ENCODE measurements at places on chromosomes 12 and 14.

GRCh38 chr14:70755655-70756054 is 53.7 kb downstream of the MAP3K9 start:
- no peak for DNase-seq

GRCh38 chr14:60328583-60328982 is 79.6 kb downstream of the PPM1A start:
- no peak for DNase-seq

DNA sequence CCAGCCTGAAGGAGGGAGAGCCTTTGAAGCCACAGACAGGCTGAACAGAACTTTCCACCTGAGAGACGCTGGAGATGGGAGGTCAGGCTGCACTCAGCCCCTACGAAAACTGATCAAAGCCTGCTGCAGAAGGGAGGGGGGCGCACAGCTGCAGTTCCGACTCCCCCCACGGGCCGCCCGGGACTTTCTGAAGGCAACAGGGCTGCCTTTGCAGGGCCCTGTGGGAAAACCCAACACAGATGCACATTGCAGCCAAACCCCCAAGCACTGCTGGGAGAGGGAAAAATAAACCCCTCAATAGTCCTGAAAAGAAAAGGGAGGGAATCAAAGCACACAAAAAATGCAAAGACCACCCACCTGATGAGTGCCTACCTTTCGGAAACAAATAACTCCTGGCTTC is 290.6 kb downstream of the ZFP36L1 start:
- DNase-seq = no peak

DNA sequence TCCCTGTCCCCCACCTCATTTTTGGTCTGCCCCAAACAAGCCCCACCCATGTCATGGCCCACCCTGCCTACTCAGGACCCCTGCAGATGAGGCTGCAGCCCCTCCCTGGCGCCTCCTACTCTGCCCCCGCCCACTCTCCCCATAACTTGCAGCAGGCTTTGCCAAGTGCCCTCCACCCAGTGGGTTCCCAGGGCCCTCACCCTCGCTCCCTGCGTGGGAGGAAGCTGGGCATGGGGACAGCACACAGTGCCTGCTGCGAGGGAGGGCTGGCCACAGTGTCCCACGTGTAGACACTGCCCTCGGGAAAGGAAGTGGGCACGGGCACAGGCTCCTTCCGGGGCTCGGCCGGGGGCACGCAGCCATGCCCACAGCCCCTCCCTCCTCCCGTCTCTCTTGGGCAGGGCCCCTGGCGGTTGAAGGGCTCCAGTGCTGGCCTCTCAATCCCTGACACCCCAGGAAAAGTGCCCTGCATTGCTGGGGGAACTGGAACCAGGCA is 9.4 kb downstream of the AKT1 start:
- no peak for DNase-seq

DNA sequence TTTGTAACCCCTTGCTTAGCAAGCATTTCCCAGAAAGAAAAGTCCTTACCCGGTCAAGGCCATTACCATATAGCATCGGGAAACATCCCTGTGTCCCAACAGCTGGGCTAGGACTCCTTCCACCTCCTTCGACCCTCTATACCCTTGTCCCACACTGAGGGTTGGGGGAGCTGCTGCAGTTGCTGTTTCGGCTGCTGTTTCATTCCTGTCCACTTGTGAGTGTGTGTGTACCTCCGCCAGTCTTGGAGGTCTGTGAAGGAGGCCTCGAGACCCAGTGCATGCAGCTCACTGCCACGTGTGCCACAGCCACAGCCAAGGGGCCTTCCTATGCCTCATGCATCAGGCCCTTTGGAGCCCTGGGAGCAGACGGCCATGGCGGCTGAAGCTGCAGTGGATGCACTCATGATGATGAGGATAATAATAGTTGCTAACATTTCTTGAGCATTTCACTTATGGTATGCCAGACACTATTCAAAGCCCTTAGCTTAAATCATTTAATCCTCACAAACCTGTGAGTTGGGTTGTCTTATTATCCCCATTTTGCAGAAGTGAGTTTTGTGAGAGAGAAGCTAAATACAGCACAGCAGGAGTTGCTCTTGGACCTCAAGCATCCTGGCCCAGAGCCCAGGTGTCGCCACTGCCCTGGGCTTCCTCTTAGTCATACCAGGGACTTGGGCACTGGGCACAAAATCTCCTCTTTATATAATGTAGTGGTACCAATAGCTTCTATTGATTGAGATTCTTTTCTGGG is 156.5 kb downstream of the PRKCH start:
- no peak for DNase-seq

- no peak for DNase-seq
Observed at GRCh38 chr14:59297071-59297776, 108.8 kb downstream of the DAAM1 start.

GRCh38 chr12:88996200-88996788 is 356.0 kb downstream of the DUSP6 start:
- no peak for DNase-seq
